ENCODE measurements at places on chromosomes 1 and 21.

GRCh38 chr1:160325252-160325651 lies 17.8 kb downstream of the COPA start:
- DNase-seq: no peak

GRCh38 chr1:178607718-178608408 lies 95.0 kb downstream of the TEX35 start:
- DNase-seq: no peak

- no peak for DNase-seq
These were observed 1.2 kb downstream of the XKR8 start for GRCh38 chr1:27960762-27961645.

DNA sequence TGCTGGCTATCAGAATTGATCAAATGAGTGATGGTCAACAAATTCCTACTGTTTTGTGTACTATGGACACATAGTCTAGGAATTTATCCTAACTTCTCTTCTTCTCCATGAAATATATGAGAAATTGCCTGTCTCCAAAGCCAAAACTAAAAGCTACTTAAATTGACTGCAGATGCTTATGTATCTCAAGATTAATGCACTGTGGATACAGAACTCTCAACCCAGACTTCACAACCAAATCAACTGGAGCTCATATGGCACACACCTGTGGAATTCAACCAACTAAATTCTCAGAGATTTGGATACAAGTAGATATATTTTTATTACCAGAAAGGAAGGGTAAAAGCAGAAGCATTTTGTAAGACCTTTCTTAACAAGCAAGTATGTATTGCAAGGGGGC lies 566.1 kb downstream of the LTN1 start:
- DNase-seq: no peak
